CD4-positive, alpha-beta T cell treated with Interleukin-10 for 1 hour (primary cell): ENCODE measurements at places on chromosomes 2 and 18.
A peak's percentile ranks its signal among the peaks of the same experiment; 100 is the strongest.

DNA sequence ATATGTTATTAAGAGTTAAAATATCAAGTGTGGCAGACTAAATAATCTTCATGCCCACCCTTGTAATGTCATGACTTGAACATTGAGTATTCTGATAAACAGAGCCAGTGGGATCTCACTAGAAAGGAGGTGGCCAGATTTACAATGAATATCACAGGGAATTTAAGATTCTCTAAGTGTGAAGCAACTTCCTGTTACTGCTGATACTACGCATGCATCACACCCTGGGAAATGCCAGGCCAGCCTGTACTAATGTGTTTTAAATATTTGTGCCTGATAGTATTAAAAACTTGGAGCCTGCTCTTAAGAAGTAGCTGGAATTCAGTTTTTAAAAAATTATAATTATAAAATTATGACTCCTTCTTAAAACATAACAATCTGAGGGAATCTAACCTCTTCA is 148.3 kb downstream of the LAMA3 start:
- no peak for DNase-seq

DNA sequence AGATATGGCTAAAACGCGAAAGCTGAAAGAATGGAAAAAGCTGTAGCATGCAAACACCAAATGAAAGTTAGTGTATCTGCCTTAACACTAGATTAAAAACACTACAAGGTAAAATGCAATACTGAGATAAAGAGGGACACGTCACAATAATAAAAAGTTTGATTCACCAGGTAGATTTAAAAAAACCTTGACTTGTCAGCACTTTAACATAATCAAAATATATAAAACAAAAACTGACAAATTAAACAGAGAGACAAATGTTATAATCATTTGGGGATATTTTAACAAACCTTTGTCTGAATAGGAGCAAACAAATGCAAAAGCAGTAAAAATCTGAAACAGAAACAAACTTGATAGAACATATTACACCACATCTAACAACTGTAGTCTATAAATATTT is 18.3 kb downstream of the TLK1 start:
- no peak for DNase-seq

DNA sequence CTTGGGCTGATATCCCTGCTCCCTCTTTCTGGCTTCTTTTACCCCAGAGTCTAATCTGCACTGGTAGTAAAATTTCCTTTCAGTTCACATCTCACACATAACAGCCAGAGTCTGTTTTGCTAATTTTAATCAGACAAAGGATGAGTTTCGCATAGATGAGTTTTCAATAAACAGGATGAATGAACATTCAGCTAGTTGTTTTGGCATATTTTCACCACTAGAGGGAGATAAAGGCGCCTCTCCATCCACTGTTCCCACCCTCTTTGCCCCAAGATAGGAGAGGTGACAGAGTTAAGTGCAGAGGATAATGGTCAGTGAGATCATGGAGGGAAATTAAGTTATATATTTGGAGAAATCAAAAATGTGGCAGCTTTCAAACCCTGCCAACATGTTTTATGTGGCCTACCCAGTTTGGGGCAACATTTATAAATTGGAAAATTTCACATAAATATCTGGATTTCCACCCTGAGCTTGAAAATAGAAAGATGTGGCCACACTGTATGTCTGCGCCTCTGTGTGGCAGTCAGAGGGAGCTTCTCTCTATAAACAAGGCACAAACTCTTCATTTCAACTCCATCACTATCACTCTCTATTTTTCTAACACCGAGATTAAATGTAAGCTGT is 48.5 kb upstream of the DTNA start:
- peak; percentile 14 for DNase-seq

DNA sequence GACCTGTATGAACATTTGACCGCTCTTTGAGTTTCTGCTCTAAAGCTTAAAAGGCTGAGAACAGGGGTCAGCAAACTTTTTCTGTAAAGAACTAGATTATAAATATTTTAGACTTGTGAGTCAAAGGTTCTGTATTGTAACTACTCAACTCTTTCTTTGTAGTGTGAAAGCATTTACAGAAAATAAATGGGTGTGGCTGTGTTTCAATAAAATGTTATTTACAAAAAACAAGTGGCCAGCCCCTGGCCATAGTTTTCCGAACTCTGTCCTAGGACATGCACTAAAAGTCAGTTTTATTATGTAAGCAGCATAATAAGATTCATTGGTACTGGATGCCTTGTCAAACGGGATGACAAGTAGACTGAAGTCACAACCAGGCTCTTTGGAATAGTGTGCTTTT is 434.9 kb downstream of the ZEB2 start:
- no peak for DNase-seq

GRCh38 chr2:76330865-76331264 is 620.1 kb upstream of the GCFC2 start:
- no peak for DNase-seq
